ENCODE measurements at places on chromosomes 6 and 20.

- no peak for DNase-seq
Measured at GRCh38 chr6:49833386-49833785, 32.9 kb downstream of the CRISP1 start.

GRCh38 chr20:47007826-47008655 is 113.4 kb downstream of the EYA2 start:
- no peak for DNase-seq

DNA sequence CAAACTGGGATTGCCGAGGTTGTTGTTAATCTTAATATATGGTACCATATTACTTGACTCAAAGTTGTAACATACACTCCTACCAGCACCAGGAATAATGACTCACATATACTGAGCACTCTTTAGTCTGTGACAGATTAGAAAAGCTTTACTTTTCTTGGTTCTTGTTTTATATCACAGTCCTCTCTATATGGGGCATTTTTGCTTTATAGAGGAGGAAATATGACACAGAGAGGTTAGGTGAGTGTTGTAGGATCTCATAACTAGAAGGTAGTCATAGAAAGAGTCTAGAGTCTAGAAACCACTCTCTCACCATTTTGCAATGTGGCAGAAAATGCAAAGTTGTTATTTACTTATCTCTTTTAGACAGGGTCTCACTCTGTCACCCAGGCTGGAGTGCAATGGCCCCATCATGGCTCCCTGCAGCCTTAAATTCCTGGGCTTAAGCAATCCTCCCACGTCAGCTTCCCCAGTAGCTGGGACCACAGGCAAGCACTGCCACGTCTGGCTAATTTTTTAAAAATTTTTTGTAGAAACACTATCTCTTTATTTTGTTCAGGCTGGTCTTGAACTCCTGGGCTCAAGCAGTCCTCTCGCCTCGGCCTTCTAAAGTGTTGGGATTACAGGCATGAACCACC is 13.4 kb downstream of the TRIM38 start:
- DNase-seq = no peak

GRCh38 chr20:17843246-17844132 is 125.1 kb downstream of the SNX5 start:
- DNase-seq = peak; percentile 83

DNA sequence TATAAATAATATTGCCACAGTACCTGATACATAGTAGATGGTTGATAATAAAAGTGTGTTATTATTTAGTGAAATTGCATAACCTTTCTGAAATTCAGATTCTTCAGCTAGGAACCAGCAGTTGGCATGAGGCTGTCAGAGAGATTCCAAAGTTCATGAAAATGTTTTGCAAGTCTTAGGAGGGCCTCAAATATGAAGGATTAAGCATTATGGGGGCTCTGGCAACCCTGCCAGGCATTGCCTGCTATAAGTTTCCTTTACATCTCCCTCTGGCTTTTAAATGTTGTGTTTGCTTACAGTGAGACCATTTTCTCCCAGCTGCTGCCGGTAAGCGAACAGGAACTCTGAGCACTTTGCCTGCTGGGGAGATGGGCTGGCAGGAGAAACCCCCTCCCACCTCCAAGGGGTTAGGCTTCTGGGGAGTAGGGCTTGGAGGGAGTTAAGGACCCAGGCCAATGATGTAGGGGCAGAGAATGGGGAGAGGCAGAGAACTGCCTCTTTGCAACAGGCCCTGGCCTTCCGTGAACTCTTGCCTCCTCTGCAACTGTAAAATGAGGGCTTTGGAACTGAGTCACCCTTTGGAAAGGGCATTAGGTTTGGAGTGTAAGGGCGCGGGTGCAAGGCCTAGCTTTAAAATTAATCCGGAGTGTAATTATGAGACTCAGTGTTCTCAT is 33.2 kb upstream of the KIF3B start:
- DNase-seq = no peak

GRCh38 chr6:157410045-157410444 is 29.1 kb downstream of the ZDHHC14 start:
- no peak for DNase-seq

- no peak for DNase-seq
Measured at GRCh38 chr6:153216789-153217188, 85.7 kb upstream of the RGS17 start.

DNA sequence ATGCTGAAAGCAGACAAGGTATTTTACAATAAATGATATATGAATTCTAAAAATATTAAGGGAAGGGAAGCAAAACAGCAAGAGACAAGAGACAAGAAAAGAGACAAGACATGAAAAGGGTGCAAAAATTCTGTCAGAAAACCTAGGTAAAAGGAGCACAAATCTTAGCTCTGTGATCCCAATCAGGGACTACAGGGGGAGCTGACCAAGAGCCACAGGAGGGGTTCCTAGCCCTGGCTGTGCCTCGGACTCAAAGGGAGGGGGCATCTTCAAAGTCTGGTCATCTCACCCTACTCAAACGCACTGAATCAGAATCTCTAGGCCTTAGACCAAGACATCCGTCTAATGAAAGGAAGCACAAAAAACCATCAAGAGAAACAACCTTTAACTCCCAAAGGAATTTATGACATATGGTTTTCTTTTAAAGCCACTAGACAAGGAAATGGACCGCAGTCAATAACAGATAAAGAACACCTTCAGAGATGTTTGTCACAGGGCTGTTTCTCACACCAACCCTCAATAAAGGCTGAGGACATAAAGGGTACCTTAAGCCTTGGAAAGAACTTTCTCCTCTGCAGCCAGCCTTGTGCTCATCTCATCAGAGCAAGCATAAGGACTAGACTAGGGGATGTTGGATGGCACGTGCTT is 130.4 kb upstream of the CDYL start:
- DNase-seq = no peak

- peak; percentile 46 for DNase-seq
Measured at GRCh38 chr6:157148391-157149323, 174.7 kb downstream of the TMEM242 start.

- no peak for DNase-seq
Measured at GRCh38 chr6:110755411-110755834, 59.8 kb downstream of the CDK19 start.

DNA sequence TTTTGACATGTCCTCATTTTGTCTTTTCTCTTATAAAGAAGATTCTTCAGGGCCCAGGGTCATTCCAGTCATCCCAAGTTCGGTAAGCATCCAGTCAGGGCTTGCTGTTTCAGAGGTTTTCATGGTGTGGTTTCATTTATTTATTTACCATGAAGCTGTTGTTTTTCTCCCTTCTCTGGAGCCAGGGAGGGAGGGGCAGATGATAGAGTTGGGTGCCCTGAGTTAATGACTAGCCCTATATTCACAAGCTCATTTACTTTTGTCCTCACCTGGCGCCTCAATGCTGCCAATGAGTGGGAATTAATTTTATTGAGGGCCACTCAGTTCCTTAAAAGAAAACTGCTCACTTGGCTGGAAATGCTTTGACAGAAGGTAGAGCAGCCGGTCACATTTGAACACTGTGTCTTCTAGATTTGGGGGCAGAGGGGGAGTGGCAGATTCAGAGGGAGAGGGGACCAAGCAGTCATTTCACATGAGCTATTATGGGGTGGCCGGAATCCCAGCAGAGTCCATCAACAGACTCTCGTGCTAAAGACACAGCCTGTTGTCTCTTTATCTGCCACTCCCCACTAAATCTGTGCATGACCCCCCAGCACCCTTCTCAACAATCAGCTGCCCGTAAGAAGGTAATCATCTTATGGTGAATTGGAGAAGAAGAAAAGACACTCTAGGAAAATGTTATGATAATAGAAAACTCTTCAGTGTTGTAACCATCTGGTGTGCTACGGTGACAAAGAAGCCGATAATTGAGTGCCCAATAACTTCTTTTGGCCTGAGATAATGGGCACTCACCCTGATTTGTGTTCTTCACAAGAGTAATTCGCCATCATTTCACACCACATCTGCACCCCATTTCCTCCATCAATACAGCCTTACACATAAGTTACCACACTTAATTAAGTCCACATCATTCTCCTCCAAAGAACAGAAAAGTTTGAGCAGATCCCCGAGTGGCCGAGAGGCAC is 573.5 kb upstream of the JAG1 start:
- DNase-seq = no peak

GRCh38 chr20:10560686-10561085 is 113.1 kb downstream of the JAG1 start:
- DNase-seq = no peak

- no peak for DNase-seq
Measured at GRCh38 chr20:20184706-20185105, 132.4 kb downstream of the CFAP61 start.

GRCh38 chr20:7989379-7989778 is 30.2 kb downstream of the TMX4 start:
- no peak for DNase-seq

- DNase-seq = no peak
Measured at GRCh38 chr6:123655521-123656306, 19.0 kb upstream of the TRDN start.

DNA sequence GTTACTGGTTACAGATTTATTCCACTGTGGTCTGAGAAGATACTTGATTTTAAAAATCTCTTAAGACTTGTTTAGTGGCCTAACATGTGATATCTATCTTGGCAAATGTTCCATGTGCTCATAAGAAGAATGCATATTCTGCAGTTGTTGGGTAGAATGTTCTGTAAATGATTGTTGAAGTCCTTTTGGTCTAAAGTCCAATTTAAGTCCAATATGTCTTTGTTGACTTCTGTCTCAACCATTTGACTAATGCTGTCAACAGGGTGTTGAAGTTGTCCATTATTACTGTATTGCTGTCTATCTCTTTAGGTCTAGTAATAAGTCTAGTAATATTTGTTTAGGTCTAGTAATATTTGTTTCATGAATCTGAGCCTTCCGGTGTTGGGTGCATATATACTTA is 387.8 kb upstream of the RUNX2 start:
- no peak for DNase-seq

GRCh38 chr6:88741939-88742338 is 221.5 kb downstream of the RNGTT start:
- no peak for DNase-seq

GRCh38 chr20:23596579-23597250 is 9.0 kb downstream of the CST9 start:
- no peak for DNase-seq

GRCh38 chr6:44342052-44342451 is 398 bp upstream of the SPATS1 start:
- DNase-seq = no peak

DNA sequence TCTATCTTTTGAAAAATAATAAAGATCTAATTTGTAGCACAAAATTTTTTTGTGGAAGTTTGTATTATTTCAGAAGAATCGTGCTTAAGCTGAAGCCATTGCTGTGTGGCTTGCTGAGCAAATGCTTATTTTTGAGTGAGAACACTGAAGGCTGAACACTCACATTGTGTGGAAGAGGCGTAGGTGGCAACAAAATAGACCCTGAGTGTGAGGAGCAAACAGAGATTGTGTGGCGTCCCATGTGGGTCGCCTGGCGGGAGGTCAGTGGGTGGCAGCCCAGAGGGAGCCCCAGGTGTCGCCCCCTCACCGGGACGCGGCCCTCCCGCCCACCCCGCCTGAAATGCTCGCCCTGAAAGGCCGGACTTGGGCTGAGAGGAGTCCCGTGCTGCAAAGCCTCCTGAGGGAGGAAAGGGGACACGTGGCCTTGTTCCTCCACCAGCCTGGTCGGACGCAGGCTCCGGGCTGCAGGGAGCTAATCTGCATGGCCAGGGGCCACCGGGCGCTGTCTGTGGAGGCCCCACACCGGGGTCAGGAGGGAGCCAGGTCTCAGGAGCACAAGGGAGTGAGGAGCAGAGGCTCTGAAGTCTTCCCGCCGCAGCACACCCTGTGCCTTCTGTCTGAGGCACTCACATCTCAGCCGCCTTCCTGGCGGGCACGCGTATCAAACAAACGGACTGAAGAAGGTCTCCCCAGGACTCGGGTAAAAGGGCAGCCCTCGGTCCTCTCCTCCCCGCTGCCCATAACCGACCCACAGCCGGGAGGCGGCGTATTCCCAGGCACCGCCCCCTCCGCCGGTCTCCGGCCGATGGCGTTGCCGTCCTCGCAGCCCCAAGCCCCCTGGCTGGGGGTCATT is 15.9 kb downstream of the DDO start:
- DNase-seq = no peak

DNA sequence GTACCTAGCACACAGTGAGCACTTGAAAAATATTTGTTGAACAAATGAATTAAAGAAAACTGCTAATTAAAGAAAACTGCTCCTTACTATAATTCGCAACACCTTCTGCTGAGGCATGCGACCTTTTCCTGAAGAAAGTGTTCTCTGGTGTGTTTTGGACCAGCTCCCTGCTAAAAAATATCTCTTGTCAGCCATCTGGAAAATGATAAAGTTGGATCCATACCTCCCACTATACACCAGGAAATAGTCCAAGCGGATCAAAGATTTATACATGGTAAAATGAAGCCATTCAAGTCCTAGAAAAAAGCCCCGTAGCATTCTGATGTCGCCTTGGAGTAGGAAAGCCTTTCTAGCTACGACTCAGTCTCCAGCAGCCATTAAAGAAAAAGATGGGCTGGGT is 43.3 kb downstream of the OVOL2 start:
- no peak for DNase-seq

- no peak for DNase-seq
Measured at GRCh38 chr6:48747040-48747439, 636.0 kb upstream of the PTCHD4 start.

- peak; percentile 1 for DNase-seq
Measured at GRCh38 chr6:135624402-135625295, 127.1 kb upstream of the AHI1 start.

DNA sequence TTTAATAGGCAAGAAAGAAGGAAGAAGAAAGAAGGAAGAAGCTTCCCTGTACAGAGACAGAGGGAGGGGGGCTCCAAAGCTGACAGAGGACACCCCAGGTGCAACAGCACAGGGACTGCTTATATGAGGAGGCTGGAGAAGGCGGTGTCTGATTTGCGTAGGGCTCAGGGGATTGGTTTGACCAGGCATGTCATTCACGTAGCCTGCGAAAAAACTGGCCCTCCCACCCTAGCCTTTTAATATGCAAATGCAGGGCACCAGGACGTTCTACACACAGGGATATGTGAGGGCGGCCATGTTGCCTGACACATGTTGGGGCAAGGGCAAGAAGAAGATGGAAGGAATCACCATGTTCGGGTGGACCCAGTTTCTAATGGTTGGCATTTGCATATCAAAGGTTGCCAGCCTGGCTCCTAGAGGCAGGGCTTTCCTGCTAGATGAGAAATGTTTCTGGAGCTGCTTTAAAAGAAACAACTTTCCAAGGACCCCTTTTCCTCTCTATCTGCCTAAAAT is 305.4 kb upstream of the CDYL start:
- DNase-seq = no peak

- DNase-seq = no peak
Measured at GRCh38 chr20:14512839-14513238, 175.4 kb upstream of the FLRT3 start.

DNA sequence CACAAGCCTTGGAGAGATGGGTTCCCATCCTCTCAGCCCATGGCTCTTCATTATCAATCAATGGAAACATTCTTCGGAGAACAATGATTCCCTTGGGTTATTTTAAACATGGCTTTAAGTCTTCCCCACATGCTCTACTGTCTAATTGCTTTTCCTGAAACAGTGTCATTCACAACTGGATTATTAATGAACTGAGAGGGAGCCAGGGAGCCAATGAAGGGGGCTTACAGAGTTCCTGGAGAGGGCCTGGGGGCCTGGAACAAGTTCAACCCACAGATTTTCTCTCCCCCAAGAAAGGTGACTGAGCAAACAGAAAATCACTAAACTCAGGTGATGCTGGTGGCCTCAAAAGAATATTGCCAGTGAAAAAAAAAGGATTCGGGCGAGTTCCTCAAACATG is 1.3 kb upstream of the PPP1R16B start:
- no peak for DNase-seq

GRCh38 chr20:10781526-10781925 is 107.7 kb upstream of the JAG1 start:
- DNase-seq = no peak

GRCh38 chr6:1615853-1616420 is 6.2 kb downstream of the FOXC1 start:
- DNase-seq = no peak
